ENCODE measurements at places on chromosomes 1 and 21.
A peak's percentile ranks its signal among the peaks of the same experiment; 100 is the strongest.

DNA sequence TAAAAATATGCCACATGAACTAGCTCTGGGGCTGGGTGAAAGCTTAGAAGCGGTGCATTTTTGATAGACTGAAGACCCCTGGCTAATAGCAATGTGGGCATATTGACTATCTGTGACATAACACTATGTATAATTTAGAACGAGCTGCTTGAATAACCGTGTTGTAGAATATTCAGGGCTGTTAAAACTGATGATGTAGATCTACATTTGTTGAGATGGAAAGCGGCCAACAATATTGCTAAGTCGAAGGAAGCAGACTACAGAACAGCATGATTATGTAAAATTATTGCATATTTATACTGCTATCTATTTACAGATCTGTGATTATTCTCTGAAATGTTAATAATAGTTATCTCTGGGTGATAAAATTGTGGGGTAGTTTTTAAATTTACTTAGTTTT is 41.1 kb upstream of the BCL10 start:
- no peak for DNase-seq

DNA sequence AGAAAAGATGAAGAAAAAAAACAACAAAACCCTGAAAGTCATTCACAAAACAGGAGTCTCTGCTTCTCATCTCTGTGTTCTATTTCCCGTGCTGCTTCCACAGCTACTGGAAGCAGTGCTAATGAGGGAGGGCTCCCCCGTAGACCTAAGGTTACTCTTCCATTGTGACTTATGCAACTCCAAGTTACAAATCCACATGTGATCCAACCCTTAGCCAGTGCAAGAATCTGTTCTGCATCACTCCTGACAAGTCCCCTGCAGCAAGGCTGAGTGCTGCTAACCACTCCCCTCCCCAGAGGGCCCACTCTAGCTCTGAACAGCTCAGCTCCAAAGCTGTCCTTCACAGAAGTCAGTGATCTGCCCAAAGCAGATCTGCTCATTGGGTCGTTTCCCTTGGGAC is 10.3 kb downstream of the DNALI1 start:
- DNase-seq: no peak

DNA sequence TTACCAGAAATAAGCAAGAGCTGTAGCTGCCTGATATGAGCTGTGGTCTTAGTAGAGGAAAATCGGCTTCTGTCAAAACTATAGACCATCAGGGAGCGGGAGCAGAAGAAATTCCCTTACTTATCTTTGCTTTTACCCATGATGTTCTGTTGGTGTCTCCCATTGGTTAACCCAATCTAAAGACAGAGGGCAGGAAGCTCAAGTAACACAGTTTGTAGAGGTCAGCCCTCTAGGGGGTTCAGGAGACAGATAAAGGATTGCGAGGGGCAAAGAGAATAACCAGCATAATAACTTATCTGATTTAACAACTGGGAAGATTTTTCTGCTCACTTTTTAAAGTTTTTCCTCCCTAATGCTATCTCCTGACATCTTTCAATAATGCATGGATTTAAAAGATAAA is 142.4 kb downstream of the NTMT2 start:
- no peak for DNase-seq

GRCh38 chr1:185281245-185281644 is 35.8 kb downstream of the IVNS1ABP start:
- no peak for DNase-seq

- DNase-seq: peak; percentile 33
Measured at GRCh38 chr1:208239473-208240381, 4.5 kb downstream of the PLXNA2 start.

DNA sequence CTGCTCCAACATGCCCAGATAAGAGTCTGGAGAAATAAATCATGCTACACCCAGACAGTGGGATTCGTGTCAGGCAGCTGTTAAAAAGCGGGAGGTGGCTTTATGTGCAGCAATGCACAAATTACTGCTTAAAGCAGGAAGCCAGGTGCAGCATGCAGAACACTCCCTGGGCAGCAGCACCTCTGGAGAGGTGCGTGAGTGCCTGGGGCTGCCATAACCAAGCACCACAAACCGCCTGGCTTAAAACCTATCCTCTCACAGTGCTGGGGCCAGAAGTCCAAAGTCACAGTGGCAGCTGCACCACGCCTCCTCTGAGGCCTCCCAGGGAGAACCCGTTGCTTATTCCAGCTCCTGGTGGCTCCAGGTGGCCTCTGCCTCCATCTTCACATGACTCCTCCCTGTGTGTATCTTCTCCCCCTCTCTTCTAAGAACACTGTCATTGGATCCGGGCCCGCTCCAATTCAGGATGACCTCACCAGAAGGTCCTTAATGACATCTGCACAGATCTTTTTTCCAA is 115.6 kb downstream of the SIK1 start:
- DNase-seq: no peak

- no peak for DNase-seq
Measured at GRCh38 chr1:210241121-210241520, 8.5 kb downstream of the SERTAD4 start.

DNA sequence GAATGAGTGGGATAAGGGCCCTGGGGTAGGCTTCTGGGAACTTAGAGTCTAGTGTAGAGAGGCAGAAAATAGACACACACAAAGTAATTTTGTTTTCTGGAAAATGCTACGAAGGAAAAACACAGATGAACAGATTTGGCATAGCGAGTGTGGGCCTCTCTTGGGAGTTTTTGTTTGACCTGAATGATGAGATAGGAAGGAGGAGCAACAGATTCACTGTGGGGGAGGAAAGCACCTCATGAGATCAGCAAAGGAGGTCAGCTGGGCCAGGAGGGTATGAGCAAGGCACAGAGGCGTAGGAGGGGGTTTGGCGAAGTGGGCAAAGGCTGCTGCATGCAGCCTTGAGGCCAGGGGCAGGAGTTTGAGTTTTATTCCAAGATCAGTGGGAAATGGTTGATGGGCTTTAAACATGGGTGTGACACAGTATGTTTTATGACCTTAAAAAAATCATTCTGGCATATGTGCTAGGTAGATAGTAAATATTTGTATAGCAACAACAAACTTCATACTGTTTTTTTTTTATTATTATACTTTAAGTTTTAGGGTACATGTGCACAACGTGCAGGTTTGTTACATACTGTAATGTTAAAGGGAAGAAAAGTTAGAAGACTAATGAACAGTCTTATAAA is 57.9 kb downstream of the FGGY start:
- no peak for DNase-seq

- DNase-seq: no peak
Measured at GRCh38 chr1:42679364-42679983, 2.7 kb upstream of the YBX1 start.

GRCh38 chr1:62281922-62282555 is 37.2 kb downstream of the KANK4 start:
- DNase-seq: no peak

DNA sequence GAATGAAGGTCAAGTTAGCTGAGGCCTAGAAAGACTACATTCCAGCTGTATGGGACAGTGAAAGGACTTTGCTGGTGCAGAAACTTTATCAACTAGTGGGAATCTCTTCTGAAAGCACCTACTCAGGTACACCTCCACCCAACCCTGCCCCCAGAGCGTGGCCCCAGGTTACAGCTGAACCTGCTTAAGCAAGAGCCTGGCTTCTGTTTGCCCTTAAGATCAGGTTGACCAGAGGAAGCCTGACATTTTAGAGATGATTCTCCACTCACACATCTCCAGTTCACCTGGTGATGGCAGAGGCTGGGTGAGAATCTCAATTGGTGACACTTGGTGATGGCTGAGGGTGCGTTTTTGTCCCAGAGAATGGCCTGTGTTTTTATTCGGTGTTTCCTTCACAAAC is 24.0 kb downstream of the ELAPOR1 start:
- no peak for DNase-seq
